NCI-H748 treated with DMSO at 0.1 percent for 48 hours (cell line): ENCODE measurements at places on chromosomes 6 and 20.
A peak's percentile ranks its signal among the peaks of the same experiment; 100 is the strongest.

GRCh38 chr20:20457392-20458126 is 89.7 kb downstream of the INSM1 start:
- peak; percentile 83 for DNase-seq

- DNase-seq: no peak
Measured at GRCh38 chr6:137736048-137736818, 130.8 kb upstream of the TNFAIP3 start.

DNA sequence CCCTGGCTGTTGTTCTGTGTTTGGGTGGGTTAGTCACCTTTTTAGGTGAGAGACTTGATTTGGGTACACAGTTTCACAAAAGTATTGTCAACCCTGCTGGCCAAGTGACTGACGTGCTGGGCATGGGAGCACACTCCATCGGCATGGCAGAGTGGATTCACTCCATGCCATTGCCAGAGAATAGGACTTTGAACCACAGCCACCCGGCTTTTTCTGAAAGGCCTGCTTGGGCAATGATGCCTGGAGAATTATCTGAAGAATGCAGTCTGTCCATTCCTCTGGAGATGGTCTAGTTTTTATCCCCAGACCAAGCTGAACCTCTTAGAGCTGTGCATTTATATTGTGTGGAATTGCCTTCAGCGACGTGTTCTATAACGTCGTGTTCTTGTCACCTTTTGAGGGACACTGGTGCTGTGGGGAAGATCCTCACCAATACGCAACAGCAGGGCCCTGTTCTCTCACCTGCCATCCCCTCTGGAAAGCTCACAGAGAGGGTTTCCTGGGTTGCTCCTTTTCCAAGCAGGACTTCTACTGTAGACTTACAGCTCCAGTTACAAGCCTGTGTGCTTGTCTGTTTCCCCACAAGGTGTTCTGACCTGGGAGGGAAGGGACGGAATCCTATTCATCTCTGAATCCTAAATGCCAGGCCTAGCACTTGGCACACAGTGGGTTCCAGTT is 183.4 kb upstream of the AKAP12 start:
- no peak for DNase-seq

DNA sequence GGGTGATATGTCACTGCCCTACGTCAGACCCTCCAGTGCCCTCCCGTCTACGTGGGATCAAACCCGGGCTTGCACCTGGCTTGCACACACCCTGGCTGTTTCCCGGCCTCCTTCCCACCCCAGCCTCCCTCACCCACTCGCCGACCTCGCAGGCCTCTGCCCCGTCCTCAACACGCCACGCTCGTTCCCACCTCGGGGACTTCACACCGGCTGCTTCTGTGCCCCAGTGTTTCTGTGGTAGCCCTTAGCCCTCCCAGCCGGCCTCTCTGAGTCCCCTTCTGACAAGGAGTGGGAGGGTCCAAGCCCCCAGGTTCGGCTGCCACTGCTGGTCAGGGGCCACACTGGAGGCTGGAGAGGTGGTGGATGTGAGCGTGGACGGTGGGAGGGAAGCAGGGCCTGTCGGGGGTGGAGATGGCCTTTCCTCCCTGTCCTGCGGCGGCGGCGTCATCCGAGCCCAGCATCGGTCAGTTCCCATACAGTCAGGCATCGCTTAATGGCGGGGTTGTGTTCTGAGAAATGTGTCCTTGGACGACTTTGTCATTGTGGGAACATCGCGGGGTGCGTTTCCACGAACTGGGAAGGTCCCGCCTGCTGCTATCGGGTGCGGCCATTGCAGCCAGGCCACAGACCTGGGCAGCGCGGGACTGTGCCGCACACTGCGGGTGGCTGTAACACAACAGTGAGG is 11.4 kb upstream of the KIF25 start:
- DNase-seq: no peak

GRCh38 chr6:82779041-82779440 is 286.6 kb downstream of the UBE3D start:
- no peak for DNase-seq
